ENCODE measurements at places on chromosomes 2 and 18.

DNA sequence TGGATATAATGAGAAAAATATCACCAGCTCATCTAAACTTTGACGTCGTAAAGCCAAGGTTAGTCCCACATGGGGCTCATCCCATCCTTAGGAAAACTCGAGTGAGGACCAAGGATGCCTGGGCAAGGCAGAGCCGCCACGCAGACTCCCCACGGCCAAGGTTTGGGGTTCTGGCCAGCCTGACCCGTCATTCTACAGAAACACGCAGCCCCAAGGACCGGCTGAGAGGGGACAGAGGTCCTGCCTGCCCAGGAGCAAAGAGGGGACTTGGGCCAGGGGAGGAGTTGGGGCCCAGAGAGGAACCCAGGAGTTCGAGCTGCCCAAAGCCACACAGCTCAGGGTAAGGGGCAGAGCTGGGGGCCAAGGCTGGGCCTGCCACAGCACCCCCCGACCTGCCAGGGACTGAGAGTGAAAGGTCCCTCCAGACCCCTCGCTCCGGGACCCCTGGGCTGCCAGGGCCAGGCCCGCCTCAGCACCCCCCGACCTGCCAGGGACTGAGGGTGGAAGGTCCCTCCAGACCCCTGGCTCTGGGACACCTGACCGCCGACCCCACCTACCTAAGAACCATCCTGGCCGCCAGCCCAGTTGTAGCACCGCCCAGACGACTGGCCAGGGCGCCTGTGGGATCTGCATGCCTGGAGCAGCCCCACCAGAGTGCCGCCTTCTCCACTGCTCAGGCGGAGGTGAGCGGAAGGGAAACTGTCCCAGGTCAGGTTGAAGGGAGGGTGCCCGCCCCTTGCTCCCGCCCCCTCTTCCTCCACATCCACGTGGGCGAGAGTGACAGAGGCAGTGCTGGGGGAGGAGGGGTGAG, at the start of gene PDCD1:
TSS of gene PDCD1 (minus strand) at position 689 of the 811 bp plus-strand sequence. CDS start at position 633, 56 bp downstream.
- peak; percentile 76 for DNase-seq

DNA sequence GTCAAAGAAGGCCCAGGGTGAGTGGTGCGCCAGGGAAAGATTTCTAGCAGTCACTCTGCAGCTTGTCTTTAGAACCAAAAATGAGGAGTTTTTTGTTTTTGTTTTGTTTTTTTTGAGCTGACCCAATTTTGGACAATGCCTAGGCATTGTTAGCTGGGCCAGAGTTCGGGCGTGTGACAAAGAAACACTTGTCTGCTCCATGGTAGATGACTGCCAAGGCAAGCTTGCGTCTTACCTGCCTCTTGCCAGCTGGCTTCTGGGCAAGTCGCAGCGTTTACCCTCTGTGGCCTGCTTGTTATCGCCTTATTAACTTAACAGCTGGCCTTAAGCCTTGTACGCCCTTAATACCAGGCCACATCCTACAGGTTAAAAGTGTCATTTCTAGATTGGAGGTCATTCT, 114.3 kb downstream of the GALNT1 start:
- no peak for DNase-seq

DNA sequence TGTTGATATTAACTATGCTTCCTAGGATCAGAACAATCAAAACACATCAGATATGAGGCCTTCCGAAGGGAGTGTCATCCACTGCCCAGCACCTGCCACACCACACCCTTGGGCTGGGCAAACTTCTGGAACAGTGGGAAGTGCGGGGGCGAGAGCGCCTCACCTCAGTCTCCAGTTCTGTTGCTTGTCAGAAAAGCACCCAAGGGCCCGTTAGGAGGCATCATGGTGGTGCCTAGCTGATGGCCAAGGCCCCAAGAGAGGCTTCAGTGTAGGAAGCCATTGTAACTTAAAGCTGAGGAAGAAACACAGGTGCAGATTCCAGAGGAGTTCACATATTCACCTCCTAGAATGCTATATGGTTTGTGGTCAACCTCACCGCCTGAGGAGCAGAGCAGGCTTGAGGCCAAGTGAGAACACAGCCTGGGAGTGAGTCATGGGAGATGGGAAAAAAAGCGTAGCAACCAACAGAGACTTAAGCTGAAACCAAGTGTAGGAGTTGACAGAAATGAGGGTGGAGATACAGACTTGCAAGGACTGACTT, 85.1 kb upstream of the ATL2 start:
- DNase-seq = no peak

GRCh38 chr2:151852260-151853069, 24.2 kb upstream of the ARL5A start:
- no peak for DNase-seq

DNA sequence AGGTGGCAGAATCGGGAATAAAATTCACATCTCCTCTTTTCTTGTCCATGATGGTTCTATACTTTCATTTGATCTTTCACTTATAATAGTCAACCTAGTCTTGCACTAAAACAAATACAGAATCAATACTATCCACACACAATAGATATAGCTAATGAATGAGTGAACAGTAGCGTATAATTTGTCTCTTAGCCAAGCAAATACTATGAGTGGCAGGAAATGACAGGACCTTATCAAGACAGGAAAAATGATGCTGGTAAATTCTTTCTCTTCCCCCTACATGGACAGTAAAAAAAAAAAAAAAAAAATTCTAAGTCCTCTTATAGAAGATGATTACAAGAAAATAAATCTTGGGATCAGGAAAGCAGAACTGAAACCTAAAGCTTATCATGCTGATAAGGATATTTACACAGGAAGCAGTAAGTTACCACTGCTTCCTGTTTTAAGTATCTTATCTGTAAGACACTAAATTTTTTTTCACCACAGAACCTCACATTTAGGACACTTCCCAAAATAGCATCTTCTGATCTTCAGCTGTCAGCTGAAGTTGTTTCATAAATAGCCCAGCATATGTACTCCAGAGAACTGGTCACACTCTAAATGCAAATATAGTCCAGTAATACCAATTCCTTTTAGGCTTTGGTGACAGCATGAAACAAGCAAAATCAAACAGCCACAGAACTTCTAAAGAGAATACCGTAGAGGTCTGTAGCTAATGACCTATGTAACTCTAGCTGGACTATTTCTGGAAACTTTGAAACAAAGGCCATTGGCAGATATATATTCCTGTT, 27.0 kb downstream of the IRS1 start:
- no peak for DNase-seq

GRCh38 chr2:39487398-39488250, 50.5 kb upstream of the MAP4K3 start:
- DNase-seq = no peak

DNA sequence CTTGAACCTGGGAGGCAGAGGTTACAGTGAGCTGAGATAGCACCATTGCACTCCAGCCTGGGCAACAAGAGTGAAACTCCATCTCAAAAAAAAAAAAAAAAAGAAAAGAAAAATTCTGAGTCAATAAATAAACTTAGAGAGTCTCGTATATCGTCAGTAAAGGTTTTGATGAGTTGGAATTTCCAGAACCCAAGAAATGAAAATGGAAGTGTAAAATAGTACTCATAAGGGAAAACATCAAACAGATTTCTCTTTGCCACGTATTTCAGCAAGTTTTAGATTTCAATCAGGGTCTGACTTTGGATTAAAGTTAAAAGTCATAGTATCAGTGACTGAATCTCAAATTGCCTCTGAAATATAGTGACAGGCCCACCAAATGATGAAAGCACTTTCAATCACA, 71.4 kb upstream of the SPOPL start:
- no peak for DNase-seq

DNA sequence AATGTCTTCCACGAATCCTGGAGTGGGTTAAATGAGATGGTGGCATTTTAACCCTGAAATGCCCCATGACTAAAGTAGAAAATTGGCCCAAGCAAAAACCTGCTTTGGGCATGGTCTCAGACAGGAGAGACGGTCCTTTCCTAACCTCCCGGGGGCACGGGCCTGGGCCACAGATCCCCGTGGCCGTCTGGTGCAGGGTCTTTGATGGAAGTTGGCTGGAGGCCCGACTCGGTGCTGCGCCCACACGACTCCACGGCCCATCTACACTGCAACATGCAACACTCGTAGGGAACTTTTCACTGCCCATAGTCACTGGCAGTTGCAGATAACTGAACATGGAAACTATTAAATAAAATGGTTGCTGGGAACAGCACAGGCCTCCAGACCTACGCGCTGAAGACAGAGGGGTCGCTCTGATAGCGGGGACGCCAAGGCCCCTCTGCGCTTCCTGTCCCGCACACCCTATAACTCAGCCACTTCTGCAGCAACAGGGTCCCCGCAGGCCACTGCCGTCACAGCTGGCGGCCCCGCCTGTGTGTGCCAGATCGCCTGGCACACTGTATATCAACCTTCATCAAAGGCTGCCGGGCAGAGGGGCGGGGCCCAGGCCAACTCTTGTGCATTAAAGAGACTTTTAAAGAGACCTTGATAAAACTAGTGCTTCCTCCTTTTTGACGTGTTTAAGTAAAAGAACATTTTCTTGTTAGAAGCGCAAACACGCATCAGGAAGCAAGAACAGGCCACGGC, 214.1 kb downstream of the TWIST2 start:
- DNase-seq = no peak

- no peak for DNase-seq
Measured at GRCh38 chr2:7292154-7292691, 375.0 kb downstream of the RNF144A start.

DNA sequence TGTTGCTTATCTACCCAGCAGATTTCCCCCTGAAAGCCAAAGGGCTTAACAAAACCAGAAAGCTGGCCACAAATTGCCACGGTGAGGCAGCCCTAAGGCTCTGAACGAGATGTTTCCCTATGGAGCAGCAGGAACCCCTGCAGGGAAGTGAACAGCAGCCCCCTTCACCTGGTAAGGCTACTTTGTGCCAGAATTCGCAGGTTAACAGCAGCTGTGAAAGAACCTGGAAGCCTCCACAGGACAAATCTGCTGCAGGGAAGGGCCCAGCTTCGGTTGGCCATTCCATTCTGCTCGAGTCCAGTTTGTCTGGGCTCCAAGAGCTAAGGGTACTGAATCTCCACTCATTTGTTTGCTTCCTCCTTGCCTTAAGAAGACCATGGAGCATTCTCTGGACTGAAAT, 175.3 kb downstream of the PDE11A start:
- no peak for DNase-seq

DNA sequence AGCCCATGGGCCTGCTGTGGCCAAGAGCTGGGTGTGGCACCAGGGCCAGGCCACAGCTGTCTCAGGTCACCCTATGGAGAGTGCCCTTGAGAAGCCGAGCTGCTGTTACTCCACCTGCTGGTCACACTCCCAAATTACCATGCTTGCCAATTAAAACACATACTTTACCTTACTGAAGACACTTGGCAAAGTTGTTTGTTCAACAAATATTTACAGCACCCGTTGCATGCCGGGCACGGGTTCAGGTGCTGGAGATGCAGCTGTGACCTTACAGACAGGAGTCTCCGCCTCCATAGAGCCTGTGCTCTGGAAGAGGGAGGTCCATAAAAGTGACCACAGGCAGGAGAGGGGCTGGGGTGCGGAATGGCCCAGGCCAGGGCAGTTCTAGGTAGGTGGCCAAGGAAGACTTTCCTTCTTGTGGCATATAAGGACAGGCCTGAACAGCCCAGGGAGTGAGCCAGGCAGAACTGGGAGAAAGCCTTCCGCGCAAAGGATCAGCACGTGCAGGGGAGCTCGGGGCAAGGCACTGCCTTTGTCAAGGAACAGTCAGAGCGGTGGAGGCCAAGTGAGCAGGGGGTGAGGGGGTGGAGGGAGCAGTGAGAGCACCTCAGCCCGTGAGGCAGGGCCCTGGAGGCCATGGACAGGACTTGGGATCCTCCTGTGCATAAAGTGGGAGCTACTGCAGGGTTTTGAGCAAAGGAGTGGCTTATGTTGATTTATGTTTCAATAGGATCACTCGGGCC, 23.6 kb upstream of the RBM44 start:
- DNase-seq = peak; percentile 45

GRCh38 chr2:7430869-7431641, 513.8 kb downstream of the RNF144A start:
- peak; percentile 60 for DNase-seq

- no peak for DNase-seq
Measured at GRCh38 chr18:3092727-3093126, 79.8 kb upstream of the LPIN2 start.

DNA sequence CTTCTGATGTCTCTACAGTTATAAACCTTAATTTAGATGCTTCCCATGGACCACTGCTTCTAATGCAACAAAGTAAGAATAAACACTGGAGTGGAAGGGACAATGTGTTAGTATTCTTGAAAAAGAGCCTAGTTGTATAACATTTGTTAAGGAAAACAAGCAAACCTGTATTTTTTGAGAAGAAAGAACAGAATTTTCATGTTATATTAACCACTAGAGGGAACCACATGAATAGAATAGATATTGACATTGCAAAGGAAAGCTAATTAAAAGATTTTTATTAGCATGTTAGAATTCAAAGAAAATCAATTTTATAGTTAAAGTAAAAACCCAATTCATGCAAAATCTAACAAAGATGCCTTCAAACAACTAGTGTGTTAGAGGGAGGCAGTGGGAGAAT, 151.2 kb upstream of the BARD1 start:
- DNase-seq = no peak

DNA sequence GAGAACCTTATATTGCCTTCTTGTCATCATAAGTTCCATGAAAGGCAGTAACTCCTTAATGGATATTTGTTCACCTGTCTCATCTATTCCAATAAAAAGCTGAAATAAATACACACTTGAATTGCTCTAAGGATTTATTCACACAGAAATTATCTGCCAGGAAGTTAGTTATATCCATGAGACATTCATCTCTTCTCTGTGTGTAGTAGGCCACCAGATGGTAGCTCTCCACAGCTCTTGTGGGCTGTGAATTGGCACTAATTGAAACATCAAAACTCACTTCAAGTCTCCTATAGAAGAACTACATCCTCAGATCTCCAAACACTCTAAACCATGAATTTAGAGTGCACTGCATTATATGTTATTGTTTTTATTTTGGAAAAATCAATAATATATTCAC, 189.6 kb downstream of the DSC3 start:
- no peak for DNase-seq

DNA sequence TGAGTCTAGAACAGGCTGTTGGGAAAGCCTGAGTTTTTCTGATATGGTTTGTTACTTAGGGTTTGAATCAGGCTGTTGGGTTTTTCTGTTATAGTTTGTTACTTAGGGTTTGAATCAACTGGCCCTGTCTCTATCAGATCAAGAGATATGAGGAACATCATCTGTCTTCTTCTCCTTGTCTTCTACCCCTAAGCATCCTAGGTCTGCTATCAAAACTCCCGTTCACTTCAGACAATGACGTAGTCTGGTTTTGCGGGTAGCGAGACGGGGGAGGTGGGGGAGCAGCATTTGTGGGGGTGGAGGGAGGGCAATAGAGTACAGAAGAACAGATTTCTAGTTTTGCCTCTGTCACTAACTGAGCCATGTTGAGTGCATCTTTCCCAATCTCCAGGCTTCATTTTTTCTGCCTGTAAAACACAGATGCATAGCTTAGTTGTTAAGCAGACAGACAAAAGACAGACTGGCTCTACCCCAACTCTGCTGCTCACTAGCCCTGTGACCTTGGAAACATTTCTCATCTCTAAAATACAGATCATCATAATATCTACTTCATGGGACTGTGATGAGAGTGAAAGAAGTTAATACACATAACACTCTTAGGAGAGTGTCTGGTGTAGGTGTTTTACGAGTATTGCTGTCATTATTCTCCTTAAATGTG, 9.1 kb downstream of the TNP1 start:
- peak; percentile 13 for DNase-seq

GRCh38 chr2:138183705-138184104, 219.4 kb downstream of the HNMT start:
- DNase-seq = no peak

- DNase-seq = no peak
Measured at GRCh38 chr2:238163481-238164198, 4.9 kb downstream of the ERFE start.

GRCh38 chr2:63044362-63045327, 6.0 kb upstream of the OTX1 start:
- DNase-seq = no peak

- no peak for DNase-seq
Measured at GRCh38 chr2:127619877-127620705, 25.9 kb upstream of the GPR17 start.

Measured in CD4-positive, alpha-beta T cell treated with Interleukin-17A for 4 hours (primary cell).